Brain pericyte (primary cell): ENCODE measurements at places on chromosomes 1 and 21.

DNA sequence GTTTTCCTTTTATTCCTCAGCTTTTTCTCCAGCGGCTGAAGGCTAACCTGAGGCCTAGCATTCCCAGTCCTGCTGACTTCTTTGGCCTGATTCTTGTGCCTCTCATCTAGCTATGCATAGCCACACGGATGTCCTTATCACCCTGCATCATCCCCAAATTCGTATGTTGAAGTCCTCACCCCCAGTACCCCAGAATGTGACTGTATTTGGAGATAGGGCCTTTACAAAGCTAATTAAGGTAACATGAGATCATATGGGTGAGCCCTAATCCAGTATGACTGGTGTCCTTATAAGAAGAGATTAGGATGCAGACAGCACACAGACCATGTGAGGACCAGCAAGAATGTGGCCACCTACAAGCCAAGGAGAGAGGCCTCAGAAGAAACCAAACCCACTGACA, 44.6 kb downstream of the CDCP2 start:
- no peak for DNase-seq

- DNase-seq, result no peak
Observed at GRCh38 chr1:64965366-64966157, 787 bp downstream of the JAK1 start.

DNA sequence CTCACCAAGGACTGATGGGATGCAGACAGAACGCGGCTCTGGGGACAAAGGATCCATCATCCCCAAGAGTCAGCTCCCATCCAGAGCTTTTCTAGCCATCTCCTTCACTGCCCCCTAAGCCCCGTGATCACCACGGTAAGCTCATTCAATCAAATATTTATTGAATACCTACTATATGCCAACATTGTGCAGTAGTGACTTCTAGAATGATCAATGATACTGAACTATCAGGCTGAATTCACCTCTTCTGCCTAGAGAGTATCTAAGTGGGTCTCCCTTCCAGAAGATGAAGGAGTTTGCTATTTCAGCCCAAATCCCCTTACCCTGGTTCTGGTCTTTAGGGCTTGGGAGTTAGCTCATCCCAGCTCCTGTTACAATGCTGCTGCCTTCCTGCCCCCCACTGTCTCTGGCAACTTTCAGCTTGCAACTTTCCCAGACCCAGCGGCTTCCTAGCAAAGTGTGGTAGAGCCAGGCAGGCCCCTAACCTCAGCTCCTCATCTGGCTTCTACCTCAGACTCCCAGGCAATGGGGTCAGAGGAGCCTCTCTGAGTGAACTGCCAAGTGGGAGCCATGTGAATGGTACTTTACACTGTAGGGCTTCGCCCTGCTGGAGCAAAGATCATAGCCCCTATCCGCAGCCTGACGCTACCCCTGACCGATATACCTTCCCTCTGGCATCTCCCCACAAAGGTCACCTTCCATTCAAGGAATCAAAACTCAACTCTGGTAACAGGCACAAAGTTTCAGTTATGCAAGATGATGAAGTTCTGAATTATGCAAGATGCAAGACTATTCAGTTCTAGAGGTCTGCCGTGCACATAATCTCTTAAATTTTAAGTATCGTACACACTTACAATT, 20.9 kb downstream of the TMEM53 start:
- no peak for DNase-seq

- DNase-seq, result no peak
Observed at GRCh38 chr1:198691063-198691462, 52.2 kb downstream of the PTPRC start.

DNA sequence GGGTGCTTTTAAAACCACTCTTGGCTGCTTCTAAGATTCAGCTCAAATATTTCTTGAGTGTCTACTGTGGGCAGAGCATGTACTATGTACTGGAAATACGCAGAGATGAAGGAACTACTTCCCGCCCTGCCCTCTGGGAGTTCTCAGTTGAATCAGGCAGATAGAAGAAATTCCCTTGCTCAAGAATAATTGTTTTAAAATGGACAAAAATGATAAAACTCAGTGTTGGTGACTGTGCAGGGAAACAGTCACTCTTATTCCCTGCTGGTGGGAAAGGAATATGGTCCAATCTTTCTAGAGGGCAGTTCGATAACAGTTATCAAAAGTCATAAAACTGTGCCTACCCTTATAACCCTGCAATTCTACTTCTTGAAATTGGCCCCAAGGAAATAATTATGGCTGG, 16.9 kb upstream of the GRHL3 start:
- DNase-seq, result no peak

DNA sequence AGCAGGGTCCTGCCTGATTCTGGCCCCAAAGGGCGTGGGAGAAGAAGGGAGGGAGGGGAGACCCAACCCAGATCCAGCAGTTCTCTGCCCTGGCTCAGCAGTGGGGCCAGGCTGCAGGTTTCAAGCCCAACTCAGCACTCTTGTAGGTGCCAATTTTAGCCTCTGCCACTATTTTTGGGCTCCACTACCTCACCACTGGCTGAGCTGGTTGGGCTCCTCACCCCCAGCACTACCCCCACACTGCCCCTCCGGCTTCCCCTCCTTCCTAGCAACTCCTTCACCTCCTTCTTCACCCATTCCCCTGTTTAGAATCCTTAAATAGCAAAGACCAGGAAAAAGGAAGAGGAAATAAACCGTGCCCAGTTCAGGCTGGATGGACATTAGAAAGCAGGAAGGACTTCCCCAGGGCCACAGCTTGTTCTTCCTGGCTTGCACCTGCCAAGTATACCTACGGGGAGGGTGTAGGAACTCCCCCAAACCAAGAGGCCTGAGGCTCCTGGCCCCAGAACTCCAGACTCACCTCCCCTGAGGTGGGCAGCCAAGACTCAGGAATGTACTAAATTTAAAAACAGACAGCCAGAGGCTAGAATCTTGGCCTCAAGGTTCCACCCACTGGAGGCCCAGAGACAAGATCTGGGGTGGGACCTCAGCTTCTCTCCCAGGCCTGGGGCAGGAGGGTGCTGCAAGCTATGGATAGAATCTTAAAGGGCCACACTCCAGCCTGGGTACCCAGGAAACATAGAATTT, 1.4 kb upstream of the ARHGEF2 start:
- no peak for DNase-seq
